Activated T-helper 1 cell treated with anti-CD3 and anti-CD28 coated beads, Interleukin-12 subunit alpha, Interleukin-12 subunit beta, Interleukin-2, Interleukin-4 antibody, amounts not matched to agents 30 ng/mL and 10 ng/mL and 1 ng/mL, durations not matched to agents 14 hours and 24 hours and 36 hours (primary cell): ENCODE measurements at places on chromosomes 5 and 9. TPM values are rescaled to one million over a fixed set of nuclear protein-coding genes. Genes with fewer than 3 reads are reported as not detected.

DNA sequence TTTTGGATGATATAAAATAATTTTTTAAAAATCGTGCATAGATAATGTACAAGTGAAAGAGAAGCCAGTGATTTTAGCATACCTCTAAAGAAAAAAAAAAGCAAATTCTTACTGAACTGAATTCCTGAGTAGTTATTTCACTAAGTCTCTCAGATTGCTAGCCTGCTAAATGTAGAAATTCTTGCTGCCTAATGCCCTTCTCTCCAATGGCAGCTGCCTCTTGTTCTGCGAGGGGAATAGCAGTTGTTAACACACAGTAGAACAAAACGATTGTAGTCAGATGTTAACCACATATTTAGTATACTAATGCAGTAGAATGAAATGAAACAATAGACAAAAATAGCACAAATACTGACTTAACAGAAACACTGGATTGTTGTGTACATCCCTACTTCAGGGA is 26.8 kb downstream of the SMAD5 start:
- DNase-seq = no peak

DNA sequence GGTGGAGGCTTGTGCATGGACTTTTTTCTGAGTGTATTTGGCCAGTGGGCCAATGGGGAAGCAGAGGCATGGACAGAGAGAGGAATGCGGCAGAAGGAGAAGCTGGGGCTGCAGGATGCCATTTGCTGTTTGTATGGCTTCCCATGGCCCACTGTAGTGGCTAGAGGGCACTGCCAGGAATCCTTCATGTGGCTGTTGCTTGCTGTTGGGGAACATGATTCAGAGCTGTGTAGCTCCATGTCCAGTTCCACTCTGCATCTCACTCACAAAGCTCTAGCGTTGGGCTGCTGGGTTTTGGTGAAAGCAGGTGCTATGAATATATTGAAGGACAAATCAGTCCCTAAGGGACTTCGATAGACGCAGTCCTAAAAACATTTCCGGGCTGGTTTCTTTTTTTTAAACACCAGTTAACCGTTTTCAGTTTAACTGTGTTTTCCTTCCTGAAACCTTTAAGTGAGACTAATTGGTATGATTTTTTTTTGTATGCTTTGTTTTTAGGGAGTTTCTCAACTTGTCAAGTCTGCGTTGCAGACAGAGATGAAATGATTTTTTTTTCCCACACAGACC is 51.3 kb downstream of the SLC22A5 start:
- DNase-seq = peak; percentile 12

- DNase-seq = no peak
Observed at GRCh38 chr5:78588507-78588906, 60.1 kb downstream of the LHFPL2 start.

DNA sequence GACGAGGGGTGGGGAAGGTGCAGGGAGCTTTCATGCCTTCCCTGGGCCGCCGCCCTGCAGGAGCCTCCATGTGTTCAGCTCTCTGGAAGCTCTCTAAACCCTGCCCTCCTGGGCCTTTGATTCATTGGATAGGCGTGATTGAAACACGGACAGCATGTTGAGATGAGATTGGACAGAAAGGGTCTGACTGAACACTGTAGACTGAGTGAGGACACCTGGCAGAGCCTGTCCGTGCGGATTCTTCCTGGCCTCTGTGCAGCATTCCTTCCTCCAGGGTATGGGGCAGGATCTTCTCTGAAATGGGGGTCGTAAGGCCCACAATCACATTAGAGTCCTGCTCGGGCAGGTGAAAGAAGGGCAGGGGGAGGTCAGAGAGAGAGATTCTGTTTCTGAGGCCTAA is 12.8 kb downstream of the RPL12 start:
- DNase-seq = no peak

- no peak for DNase-seq
Observed at GRCh38 chr9:33270146-33270545, 5.3 kb downstream of the CHMP5 start.

DNA sequence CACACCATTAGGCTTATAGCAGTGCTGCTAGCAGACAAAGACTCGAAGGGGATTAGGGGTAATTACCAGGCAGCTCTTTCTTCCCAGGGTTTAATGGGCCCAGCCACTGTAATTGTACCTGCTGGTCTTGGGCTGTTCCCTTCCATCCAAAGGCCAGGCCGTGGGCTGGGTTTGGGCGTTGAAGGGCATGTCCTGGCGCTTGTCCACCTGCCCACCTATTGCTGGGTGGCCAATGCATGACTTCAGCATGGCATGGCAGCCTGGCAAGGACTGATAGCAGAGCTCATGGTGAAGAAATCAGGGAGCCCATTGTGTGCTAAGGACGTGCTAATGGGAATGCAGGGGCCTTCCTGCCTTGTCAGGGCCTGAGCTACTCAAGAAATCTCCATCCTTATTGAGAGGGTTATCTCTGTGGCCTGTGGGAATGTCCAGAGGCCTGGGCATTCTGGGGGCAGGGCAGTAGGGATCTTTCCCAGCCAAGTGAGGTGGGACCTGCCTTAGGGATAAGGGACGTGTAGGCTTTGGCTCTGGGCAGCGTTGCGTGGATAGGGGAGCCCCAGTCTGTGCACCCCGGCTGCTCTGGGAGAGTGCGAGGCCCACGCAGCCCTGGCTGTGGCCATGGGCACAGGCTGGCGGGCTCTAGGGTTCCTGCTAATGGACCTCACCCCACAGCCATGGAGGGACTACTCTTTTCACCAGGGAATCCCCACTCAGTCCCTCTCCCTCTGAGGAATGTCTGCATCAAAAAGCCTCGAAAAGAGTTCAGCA is 116.1 kb upstream of the PITX1 start:
- DNase-seq = no peak

DNA sequence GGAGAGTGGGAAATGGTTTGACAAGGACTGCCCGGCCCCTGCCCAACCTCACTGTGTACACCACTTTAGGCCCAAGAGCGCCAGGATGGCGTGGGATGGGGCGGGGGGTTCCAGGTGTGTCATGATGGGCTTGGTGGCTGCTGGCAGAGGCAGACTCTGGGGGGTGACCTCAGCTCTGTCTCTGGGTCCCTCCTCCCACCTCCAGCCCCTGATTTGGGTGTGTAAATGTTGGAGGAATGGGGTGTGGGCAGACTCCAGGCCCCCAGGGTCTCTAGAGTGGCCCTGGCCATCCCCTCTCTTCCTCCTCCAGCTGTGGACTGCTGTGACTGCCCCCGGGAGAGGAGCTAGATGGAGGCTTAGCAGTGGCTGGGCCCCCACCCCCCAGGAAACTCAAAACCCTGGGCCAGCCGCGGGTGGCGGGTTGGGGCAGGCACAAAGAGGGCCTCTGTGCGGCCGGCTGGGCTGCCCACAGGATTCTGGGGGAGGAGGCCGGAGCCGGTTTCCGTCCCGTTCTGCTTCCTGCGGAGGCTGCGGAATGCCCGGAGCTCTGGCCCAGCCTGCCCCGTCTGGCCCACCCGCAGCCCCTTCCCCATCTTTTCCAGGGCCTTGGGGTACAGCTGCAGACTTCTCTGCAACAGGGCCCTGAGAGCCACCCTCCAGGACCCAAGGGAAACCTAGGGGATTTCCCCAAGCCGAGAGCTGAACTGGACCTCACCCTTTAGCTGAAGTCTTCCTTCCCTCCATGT is 23.1 kb downstream of the CXXC5 start:
- no peak for DNase-seq

DNA sequence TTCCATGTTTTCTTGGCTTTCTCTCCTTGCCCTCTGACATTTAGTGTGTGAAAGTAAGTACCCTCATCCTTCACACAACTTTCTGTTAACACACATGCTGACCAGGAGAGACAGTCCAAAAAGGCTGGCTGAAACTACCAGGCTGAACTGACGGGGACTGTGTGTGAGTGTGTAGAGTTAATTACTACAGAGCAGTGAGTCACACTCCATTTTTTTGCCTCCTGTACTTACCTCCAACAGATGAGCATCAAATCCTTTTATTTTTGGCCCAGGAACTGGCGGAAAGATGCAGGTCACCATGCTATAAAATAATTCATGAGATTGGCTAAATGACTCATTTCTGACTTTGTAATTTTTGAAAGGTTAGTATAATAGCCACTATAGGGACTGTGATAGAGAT is 20.2 kb upstream of the AGXT2 start:
- no peak for DNase-seq

- DNase-seq = no peak
Observed at GRCh38 chr5:36450229-36451014, 148.7 kb upstream of the RANBP3L start.

DNA sequence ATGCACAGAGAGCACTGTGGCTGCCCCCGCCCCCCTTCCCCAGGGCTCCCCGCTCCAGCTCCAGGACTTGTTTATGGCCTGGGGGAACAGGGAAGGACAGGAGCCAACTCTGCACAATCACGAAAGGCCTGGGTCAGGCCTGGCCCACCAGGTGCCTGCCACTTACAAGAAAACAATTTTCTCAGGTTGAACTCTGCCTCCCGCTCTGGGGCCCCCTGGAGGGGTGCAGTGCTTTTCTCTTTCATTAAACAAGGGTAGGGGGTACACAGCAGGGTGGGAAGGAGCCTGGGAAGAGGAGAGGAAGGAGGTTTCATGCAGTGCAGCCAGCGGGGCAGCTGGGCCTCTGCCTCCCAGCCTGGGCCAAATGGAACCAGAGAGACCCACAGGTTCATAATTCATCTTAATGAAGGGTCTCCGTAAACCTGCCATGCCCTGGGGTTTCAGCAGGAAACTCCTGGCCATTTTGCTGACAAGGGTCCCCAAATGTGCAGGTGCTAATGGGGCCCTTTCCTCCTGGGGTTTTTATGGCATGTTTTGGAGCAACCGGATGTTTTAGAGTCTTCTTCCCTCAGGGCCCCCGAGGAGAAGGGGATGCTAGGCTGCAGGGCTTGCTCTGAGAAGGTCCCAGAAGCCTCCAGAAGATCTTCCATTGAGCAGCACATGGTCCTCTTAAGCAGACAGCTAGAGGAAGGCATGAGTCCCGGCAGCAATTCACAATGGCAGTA is 219.8 kb downstream of the SLIT3 start:
- DNase-seq = no peak

DNA sequence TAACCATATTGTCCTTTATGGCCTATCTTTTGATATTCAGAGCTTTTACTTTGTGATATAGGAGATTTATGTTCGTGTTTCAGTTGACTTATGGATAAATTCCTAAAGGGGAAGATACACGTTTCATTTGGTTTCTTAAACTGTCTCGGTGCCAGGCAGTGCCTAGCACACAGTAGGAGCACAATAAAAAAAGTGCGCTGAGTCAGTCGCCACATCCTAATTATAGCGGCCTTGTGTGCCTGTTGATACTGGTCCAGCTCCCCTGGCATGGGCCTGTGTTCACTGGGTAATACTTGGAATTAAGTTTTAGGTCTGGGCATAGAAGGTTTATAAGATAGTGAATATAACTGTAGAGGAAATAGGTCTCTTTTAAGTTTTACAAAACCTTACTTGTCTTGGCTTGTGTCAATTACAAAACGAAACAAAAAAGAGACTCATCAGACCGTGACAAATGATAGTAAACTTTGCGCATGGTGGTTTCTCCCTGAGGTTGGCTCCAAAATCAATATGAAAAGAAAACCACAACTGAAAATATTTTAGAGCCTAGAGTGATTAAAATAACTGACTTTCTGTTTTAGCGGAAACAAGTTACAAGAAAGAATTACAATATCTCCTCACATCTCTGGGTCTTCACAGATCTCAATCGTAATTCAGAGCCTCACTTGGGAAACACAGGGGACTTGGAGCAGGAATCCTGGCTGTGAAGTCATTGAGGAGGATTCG is 84.8 kb downstream of the MVB12B start:
- DNase-seq = peak; percentile 50

- no peak for DNase-seq
Observed at GRCh38 chr5:17249029-17249634, 31.7 kb downstream of the BASP1 start.

DNA sequence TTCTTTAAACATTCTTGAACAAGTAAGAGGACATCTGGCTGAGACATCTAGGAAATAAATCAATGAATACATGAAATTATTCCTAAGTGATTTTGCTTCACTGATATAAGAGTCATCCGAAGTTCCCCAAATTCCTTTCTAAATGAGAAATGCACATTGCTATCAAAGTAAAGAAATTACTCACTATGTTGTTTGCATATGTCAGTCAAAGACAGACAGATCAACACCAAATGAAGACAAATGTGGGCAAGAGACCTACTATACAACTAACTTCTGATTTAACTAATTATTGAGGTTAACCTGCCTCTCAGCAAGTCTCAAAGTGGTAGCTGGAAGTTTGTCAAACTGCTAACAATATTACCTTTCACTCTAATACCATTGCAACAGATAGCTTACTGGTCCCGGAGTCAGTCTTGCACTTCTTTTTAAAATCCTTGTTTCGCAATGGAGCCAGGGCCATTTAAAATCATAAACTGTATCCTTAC is 13.2 kb downstream of the TUT7 start:
- no peak for DNase-seq

- no peak for DNase-seq
Observed at GRCh38 chr9:37921546-37922300, 17.8 kb upstream of the SLC25A51 start.

GRCh38 chr9:27586304-27586703 is 13.0 kb upstream of the C9orf72 start:
- DNase-seq = no peak

GRCh38 chr5:143576711-143577484 is 173.4 kb upstream of the NR3C1 start:
- DNase-seq = no peak

- DNase-seq = no peak
Observed at GRCh38 chr5:89302102-89302891, 419.3 kb upstream of the MEF2C start.

- DNase-seq = peak; percentile 87
Observed at GRCh38 chr5:392431-392988, 50.5 kb upstream of the EXOC3 start.

DNA sequence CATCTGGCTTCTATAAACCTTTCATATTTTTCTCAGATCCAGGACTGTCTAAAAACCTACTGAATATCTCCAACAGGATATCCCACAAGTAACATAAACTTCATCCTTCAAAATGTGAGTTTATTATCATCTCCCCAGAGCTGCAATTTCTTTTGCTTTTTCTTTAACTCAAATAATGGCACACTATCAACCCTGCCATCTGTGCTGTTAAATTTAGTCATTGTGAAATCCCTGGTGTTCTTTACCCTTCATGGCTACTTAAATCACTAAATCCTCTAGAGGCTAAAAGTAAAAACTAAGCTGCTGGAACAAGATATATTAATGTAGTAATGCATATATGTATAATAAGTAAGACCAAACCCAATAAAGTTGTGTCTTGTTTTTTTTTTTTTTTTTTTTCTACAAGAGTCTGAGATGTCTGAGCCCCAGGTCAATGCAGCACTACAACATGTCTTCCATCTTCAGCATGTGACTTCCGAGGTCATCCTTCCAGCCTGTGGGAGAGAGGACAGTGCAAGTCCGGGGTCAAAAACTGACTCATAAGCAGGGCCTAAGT is 362.9 kb downstream of the ADGRV1 start:
- no peak for DNase-seq

Gene OR2Y1
- total RNA-seq = not detected in 2 replicates

Gene BNC2
- not detected in 2 replicates for total RNA-seq

Gene EGFL7
- 2.4 and 2.5 TPM in 2 replicates for total RNA-seq

Gene ITGA2
- 3.1 and 3.2 TPM in 2 replicates for total RNA-seq

Gene HTR4
- total RNA-seq = not detected in 2 replicates

Gene UNC5A
- not detected in 2 replicates for total RNA-seq

Gene CCDC192
- not detected in 2 replicates for total RNA-seq

Gene NR6A1
- 1.7 and 2.3 TPM in 2 replicates for total RNA-seq

Gene SAPCD2
- total RNA-seq = 23.9 and 25.1 TPM in 2 replicates

Gene ARL14EPL
- not detected in 2 replicates for total RNA-seq
